ENCODE measurements at places on chromosomes 5 and 9.

DNA sequence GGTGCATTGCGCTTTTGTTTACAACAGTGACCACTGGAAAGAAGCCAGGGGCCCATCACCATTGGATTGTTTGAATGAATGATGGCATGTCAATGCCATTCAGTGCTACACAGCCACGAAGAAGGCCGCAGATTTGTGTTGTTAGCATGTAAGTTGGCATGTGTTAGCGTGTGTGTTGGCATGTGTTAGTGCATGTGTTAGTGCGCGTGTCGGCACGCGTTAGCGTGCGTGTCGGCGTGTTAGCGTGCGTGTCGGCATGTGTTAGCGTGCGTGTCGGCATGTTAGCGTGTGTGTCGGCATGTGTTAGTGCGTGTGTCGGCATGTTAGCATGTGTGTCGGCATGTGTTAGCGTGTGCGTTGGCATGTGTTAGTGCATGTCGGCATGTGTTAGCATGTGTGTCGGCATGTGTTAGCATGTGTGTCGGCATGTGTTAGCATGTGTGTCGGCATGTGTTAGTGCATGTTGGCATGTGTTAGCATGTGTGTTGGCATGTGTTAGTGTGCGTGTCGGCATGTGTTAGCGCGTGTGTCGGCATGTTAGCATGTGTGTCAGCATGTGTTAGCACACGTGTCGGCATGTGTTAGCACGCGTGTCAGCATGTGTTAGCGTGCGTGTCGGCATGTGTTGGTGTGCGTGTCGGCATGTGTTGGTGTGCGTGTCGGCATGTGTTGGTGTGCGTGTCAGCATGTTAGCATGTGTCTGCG is 15.3 kb upstream of the ANKRD33B start:
- DNase-seq, result no peak

GRCh38 chr9:108224716-108225115 is 631.1 kb downstream of the ACTL7B start:
- DNase-seq, result no peak

- no peak for DNase-seq
These were observed 3.5 kb downstream of the PRUNE2 start for GRCh38 chr9:76902395-76902794.

GRCh38 chr5:127810707-127811490 is 107.7 kb downstream of the CCDC192 start:
- no peak for DNase-seq

GRCh38 chr5:126469536-126470316 is 46.5 kb downstream of the GRAMD2B start:
- no peak for DNase-seq
